Suppressor macrophage treated with lipopolysaccharide for 1 hour (primary cell): ENCODE measurements at places on chromosomes 16 and 17.

DNA sequence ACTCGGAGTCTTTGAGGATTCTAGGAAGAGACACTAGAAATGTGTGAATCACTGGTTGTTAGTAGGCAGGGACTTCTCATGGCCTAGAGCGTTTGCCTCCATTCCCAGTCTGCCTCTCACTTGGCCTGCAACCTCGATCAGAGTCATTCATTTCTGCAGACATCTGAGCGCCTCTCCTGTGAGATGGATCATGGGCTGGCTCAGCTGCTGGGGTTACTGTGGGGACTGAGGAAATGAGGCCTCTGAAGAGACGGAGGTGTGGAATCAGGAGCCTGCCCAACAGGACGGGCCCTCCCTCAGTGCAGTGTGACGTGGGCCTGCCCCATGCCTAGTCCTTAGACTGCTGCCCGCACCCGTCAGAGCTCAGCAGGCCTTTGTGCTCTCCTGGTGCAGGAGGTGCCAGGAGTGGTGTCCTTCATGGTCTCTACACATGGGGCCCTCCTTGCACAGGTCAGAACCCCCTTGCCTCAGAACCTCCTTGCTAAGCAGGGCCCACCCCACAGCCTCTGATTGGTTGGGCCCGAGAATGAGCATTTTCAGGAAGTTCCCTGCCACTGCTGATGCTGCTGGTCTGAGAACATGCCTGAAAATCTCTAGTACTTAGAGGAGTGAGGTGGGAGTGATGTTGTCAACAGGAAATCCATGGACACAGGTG lies 99.4 kb downstream of the NPIPB11 start:
- no peak for DNase-seq

DNA sequence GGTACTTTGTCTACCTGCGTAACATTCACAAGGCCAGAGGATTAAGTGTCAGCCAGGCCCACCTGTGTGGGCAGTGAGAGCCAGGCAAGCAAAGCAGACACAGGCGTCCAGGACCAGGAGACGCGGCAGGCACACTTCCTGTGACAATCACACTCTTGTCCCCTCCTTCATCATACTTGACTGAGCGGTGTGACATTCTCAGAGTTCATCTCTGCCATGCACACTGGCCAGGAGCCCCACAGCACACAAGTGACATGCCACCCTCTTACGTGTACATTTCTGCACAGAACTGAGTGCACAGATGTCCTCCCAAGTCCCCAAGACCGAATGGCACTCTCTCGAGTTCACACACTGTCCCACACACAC lies 8.7 kb downstream of the PPP1R9B start:
- DNase-seq = no peak

- DNase-seq = no peak
These were observed 7.2 kb downstream of the PLA2G15 start for GRCh38 chr16:68252383-68252782.

GRCh38 chr17:36645422-36645821 lies 44.0 kb downstream of the MRM1 start:
- no peak for DNase-seq

DNA sequence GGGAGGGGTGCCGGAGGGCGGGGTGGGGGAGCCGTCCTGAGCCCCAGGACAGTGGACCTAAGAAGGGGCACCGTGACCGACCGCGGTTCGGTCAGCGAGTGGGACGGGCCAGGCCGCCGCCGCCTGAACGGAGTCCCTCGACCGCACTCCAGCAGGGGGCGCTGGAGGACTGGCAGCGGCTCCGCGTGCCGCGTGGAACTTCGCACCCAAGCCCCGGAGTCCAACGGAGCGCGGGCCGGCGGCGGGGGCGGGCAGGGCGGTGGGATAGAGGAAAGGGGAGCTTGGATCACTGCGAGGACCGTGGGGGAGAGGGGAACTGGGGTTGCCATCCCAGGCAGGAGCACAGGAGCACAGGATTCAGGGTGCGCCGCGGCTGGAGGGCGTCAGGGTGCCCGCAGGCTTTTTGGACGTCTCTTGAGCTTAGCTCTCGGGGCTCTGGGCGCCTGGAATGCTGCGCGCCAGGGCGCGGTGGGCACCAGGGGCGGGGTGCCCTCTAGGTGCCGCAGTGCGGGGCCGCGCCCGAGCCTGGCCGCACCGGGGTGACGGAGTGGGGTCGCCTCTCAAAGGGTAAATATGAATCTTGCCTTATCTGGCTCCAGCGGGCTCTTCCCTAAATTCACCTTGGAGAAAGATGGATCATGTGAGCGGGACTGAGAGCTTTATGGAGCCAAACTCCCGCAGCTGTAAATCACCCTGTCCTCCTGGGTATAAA lies 379 bp upstream of the OTOP2 start:
- DNase-seq = peak; percentile 92

- no peak for DNase-seq
These were observed 9.9 kb downstream of the PRSS27 start for GRCh38 chr16:2710021-2710710.

- DNase-seq = no peak
These were observed 576.0 kb downstream of the KCNJ18 start for GRCh38 chr17:22268214-22268911.

DNA sequence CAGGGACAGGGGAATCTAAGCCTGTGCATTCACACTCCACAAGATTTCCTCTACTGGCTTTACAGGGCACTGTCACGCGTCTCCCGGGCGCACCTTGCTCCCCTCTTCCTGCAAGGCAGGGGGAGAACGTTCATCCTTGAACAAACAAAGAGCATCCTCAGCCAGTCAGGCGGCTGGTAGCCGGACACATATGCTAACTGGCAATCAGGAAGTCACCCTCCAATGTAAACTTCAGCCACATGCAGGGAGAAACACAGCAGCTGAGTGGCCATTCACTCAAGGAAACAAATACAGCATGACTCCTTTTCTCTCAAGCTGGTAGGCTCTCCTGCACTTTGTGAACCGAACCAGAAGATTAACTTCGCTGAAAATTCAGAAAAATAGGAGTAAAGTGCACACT lies 10.8 kb upstream of the HSBP1 start:
- DNase-seq = no peak

DNA sequence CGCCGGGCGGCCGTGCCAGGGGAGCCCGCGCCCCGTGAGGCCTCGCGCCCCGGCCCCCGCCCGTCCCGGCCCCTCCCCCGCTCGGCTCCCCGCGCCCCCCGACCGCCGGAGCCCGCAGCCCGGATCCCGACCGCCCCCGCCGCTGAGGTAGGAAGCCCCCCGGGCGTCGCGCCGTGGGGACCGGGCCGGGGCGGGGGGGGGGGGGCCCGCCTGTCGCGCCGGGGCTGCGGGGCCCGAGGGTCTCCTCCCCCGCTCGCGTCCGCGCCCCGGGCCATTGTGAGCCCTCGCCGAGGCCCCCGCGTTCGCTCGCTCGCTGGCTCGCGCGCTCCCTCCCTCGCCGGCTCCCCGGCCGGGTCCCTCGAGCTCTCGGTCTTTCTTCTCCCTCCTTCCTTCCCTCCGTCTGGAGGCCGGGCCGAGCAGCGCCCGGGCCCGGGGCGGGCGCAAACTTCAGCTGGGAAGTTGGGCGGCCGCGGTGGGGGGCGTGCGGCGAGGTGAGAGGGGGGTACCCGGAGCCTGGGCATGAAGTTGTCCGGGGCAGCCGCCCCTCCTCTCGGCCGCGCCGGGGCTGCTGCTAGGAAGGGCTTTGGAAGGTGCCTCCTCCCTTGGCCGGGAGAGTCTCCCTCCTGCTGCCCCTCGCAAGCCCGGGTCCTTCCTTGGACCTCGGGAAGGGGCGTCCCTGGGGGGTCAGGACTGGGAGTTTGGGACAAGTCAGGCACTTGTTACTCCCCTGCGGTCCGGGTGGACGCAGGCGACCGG lies 419 bp downstream of the GLIS2 start:
- DNase-seq = no peak

DNA sequence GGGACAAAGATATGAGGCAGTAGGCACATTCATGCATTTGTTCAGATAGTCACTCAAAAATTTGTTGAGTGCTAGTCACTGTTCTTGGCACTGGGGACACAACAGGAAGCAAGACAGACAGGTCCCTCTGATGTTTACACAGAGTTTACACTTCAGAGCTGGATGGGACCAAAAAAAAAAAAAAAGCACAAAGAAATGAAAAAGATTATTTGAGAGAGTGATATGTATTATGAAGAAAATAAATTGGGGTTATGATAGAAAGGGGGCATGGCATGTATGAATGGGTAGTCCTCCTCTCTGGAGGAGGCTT lies 3.5 kb upstream of the YPEL2 start:
- no peak for DNase-seq

DNA sequence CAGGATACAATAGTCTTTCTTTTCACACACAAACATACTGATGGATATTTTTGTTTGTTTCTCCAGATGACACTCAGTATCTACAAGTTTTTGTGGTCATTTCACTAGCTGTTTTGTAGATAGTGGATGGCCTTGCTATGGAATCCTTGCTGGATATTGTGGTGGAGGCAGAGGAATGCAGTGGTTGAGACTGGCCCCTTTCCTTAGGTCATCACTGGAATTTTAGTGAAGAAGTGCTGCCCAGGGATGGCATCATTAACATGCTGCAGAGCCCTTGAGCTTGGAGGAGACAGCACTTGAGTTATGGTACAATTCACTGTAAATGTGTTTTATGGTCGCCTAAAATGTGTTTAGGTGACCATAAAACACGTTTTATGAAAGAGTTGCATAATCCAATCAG lies 455.9 kb upstream of the HSBP1 start:
- DNase-seq = no peak
